Fibroblast of mammary gland (primary cell): ENCODE measurements at places on chromosomes 5 and 9.

GRCh38 chr9:121783111-121783510, 131.7 kb downstream of the DAB2IP start:
- DNase-seq: no peak

GRCh38 chr5:152246401-152246800, 158.7 kb downstream of the NMUR2 start:
- DNase-seq: peak; percentile 4

GRCh38 chr5:62038024-62038423, 268.0 kb upstream of the KIF2A start:
- DNase-seq: no peak

DNA sequence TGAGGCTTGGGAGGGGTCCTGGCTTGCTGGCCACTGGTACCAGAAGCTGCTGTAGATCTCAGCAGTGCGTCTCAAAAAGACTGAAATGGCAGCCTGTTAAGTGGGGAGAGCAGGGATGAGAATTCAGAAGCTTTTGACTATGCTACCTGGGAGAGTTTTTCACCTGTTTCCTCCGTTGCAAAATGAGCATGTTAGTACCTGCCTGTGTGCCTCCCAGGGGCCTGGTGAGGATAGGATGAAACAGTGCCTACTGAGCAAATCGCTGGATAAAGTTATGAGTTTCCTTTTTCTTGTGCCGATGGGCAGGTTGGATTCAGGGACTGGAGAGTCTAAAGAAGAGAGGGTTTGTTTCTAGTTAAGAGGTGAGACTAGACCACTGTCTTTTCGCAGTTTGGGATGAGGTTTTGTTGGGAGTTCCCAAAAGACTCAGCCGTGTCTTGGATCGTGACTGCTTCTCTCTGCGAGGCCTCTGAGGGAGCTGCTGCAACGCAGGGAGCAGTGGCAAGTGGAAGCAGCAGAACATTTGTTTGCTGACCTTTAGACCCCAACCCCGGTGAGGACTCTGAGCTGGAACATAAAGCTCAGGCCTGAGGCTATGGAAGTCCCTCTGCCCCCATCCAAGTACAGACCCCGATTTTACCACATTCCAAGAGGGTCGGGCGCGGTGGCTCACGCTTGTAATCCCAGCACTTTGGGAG, 1.4 kb downstream of the RALGPS1 start:
- no peak for DNase-seq

- peak; percentile 51 for DNase-seq
Observed at GRCh38 chr9:20593537-20593936, 28.8 kb downstream of the MLLT3 start.

- no peak for DNase-seq
Observed at GRCh38 chr5:14215901-14216300, 72.8 kb downstream of the TRIO start.

GRCh38 chr5:17146280-17146841, 71.1 kb upstream of the BASP1 start:
- DNase-seq: no peak

GRCh38 chr9:83538172-83538889, at the start of gene FRMD3:
TSS of gene FRMD3 (minus strand) at chr9:83538401. CDS start at chr9:83538231, 170 bp downstream.
- DNase-seq: peak; percentile 49

- no peak for DNase-seq
Observed at GRCh38 chr5:169943026-169943425, 37.3 kb downstream of the INSYN2B start.
